Activated CD4-positive, alpha-beta T cell treated with anti-CD3 and anti-CD28 coated beads for 24 hours (primary cell): ENCODE measurements at places on chromosomes 1 and 21.
A peak's percentile ranks its signal among the peaks of the same experiment; 100 is the strongest.

DNA sequence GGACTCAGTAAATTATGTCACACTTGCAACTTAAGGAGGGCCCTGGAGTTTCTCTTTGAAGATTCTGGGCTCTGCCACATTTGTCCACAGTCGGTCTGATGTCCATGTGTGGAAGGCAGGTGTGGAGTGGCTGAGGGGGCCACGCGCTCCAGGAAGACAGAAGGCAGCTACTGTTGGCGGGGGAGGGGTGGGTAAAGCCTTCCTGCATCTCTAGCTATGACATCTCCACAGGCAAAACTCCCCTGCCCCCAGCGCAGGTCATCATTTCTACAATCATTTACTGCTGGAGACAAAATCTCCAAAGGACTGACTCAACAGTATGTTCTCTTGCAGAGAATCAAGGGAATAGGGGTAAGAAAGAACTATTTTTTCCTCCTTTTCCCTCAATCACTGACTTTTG is 11.4 kb upstream of the TSPEAR start:
- no peak for DNase-seq

GRCh38 chr1:20212685-20213331 is 26.5 kb upstream of the PLA2G2C start:
- peak; percentile 38 for DNase-seq

DNA sequence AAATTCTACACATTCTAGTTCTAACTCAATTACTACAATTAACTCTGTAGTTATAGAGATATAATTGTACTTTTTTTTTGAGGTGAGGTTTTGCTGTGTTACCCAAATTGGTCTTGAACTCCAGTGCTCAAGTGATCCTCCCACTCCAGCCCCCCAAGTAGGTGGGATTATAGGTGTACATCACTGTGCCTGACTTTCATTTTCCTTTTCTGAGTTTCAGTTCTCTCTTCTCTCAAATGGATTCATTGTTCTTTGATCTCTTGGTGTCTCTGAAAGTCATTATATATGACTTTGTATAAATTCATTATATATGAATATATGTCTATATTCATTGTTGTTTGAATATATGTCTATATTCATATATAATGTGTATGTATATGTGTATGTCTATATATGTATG is 74.0 kb upstream of the GALNT2 start:
- DNase-seq: no peak

DNA sequence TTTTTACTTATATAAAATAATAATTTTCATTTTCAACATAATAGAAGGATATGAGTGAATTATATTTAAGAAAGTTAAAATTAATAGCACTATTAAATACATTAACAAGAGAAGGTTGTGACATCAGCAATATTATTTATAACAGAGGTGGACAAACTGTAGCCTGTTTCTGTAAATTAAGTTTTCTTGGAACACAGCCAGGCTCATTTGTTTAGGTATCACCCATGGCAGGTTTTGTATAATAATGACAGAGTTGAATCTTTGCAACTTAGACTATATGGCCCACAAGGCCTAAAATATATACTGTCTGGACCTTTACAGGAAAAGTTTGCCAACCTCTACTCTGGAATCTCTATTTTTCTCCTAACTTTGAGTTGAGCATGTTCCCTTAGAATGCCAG is 42.8 kb upstream of the CACYBP start:
- DNase-seq: no peak

- DNase-seq: no peak
Observed at GRCh38 chr21:38840456-38841300, 34.9 kb downstream of the ETS2 start.

- DNase-seq: no peak
Observed at GRCh38 chr1:55305735-55306134, 90.6 kb upstream of the USP24 start.

- no peak for DNase-seq
Observed at GRCh38 chr1:25556791-25557476, 13.5 kb downstream of the LDLRAP1 start.

- DNase-seq: no peak
Observed at GRCh38 chr1:25568090-25568833, 24.9 kb downstream of the LDLRAP1 start.

DNA sequence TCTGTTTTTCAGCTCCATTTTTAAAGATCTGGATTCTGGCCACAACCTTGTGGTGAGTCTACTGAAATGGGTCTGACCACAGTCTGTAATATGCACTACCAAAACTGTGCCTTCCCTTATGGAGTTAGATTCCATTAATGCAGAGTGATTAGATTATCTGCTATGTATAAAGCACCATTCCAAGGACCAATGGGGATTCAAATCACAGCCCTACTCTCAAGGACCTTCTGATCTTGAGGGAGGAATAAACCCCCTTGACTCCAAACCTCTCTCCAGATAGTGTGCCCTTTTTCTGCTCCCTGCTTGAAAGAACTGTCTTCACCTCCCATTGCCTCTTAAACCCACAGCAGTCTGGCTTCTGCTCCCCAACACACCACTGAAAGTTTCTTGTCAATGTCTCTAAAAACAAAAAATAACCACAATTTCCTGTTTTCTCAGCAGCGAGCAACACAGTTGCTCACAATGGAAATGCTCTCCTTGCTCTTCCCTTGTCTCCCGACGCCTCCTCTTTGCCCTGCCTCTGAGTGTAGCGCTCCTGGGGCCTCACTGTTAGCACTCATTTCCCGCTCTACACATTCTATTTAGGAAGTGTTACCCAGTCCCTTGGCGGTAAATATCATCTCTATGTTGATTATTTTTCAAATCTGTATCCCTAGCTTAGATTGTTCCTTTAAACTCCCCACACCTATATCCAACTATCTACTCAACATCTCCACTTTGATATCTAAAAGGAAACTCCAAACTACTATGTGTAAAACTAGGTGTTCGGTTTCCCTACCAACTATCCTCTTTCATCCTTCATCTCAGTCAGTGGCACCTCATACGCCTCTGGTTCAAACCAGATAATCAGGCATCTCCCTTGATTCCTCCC is 13.6 kb downstream of the PCNX2 start:
- DNase-seq: no peak

DNA sequence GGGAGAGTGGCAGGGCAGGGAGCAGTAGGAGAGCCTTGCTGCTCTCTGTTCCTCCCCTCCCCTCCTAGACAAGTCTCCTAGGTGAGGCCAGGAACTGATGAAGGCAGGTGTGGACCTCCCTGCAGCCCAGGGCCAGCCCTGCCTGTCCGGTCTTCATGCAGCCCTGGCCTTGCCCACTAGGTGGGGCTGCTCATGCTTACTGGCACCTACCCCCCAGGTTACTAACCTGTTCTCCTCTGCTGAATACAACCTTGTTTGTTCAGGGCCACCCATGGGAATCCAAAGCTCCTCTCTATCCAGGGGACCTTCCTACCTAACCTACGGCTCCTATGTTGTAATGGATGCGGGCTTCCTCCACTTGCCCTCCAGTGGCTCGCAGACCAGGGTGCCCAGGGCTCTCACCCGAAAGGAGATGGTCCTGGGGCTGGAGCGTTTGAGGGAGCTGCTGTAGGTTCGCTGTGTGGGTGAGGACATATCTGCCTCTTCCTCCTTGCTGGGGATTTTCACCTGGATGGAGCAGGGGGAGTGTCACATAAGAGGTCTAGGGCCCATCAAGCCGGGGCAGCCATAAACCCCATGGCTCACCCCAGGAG is 7.9 kb upstream of the TNNT2 start:
- peak; percentile 36 for DNase-seq
